ENCODE measurements at places on chromosomes 3 and 15.

GRCh38 chr15:39908186-39908585 lies 11.9 kb downstream of the GPR176 start:
- DNase-seq, result no peak

GRCh38 chr3:59321881-59322540 lies 272.2 kb upstream of the CFAP20DC start:
- no peak for DNase-seq

DNA sequence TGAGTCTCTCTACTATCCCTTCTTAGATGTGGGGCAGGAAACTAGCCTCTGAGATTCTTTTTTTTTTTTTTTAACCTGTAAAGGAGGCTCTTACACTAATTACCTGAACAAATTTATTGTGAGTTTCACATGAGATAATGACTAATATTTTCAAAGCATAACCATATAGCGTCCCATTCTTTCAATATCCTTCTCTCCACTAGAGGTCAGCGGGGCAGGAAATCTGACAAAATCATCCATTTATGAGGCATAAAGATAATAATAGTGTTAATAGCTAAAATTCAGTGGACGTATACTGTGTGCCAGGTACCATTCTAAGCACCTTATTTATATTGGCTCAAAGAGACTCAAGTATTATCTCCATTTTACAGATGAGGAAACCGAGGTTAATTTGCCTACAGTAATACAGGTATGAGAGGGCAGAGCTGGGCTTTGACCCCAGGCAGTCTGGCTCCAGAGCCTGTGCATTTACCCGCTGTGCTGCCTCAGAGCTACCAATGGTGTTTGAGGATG lies 16.3 kb upstream of the SMAD6 start:
- no peak for DNase-seq

DNA sequence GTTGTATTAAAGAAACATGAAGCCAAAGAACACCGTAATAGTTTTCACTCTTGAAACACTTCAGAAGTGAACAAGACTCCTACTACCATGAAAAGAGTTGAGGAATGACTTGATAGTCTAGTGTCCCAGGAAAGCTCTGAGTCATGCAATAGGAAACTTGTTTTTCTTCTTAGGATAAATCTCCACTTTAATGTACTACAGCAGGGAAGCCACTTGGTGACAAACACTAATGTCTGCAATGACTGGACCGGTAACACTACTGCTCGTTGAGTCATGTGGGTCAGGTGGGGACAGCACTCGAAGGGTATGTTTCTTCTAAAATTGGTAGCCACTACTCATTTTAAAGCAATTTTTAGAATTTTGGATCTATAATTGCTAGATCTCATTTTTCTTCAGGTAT lies 291.7 kb upstream of the CNTN3 start:
- no peak for DNase-seq

DNA sequence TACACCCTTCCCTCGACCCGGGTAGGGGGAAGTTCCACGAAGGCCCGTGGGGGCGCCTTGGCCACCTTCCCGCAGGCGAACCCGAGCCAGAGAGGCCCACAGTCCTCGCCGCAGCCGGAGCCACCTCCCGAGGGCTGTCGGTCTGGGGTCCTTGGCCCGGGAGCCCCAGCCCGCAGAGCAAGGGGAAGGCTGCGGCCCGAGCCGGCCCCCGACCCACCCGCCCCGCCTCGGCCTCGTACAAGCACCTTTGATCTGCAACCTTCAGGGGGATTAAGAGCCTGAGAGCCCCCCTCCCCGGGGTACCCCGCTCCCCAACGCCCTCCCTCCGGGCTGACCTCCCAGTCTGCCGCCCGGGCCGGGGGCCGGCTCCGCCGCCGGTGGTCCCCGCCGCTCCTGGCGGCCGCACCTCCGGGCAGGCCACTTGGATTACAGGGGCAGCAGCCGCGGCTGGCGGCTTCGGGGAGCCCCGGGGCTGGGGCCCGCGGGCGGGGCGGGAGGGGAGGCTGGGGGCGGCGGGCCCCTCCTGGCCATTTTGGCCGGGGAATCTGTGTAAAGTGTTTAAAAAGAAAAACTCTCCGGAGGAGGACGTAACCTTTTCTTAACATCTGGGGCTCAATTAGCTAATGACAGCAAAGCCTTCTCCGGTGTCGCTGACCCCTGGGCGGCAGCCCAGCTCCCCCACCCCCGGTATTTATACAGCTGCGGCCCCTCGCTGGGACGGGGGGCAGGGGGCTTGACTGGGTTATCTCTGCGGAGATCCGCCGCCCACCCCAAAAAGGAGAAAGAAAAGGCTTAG lies 40.2 kb downstream of the EPHB3 start:
- DNase-seq, result no peak

DNA sequence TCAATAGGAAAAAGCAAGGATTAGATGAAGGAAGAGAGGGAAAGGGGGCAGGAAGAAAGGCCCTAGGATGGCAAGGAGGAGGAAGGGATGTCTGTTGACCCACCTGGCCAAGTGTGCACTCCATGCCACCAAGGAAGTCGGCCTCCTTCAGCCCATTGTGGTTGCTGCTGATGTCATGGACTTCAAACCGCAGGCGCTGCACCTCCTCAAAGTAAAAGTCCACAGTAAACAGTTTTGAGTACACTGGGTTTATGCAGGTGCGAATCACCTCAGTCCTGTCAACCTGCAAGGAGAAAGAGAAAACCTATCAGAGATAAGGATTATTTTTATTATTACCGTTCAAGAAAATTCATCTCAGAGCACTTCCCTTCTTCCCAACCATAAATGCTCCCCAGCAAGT lies 220.6 kb upstream of the MRPL3 start:
- DNase-seq, result no peak

- DNase-seq, result no peak
Measured at GRCh38 chr3:61571516-61572336, 10.4 kb downstream of the PTPRG start.

DNA sequence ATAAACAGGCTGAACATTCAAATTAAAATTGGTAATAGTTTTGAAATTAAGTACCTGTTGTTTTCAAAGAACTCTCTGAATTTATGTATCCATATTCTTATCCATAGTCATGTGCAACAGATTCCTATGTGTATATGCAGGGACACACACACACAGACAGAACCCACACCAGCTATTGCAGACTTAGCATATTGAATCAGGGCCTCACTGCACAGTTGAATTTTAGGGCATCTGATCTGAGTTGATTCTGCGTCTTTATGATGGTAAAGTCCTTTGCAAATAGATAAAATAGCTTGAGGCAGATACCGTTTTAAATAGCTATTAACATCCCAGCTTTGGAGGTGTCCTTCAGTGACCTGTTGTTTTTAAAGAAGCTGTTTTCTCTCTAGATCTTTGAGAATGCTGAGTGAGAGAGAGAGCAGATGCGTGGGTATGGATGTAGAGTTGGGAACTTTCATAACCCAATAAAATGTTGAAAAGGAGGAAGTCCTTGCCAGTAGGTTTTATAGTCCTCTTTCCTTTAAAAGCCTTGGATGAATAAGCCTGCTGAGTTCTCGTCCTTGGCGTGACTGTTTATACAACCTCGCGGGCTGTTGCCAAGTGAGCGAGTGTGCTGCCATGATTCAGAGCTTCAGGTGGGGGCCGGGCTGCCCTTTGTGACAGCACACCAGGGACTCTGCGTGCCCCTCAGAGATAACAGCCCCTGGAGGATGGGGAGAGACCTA lies 18.3 kb downstream of the MYZAP start:
- no peak for DNase-seq

GRCh38 chr3:50237754-50238548 lies 1.9 kb downstream of the GNAI2 start:
- DNase-seq, result peak; percentile 86

DNA sequence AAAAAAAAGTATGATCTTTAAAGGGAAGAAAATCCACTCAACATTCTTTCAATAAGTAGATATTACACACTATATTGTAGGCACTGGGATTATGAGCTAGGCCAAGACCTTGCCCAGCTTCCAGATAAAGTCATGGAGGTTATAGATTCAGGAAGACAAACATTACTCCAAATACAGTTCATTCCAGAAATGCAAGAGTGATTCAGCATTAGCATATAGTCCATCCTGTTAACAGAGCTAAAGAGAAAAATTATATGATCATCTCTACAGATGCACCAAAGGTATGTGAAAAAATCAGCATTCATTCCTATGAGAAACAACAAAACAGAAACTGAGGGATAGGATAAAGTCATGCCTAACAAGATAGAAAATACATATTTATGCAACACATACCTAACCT lies 42.1 kb upstream of the NSMCE3 start:
- DNase-seq, result no peak

DNA sequence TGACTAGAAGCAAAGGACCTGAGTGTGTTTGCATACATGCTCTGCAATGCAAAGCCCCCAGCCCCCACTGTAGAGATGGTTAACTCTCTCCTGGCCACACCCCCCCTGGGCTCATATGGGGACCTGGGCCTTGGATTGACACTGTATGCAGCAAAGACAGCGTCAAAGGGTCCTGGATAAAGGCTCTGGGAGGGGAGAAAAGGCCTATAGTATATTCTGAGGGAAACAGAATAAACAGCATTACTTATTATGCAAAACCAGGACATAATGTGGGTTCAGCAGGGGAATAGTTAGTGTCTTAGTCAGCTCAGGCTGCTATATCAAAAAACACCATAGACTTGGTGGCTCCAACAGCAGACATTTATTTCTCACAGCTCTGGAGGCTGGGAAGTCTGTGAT lies 158.7 kb downstream of the APBA2 start:
- no peak for DNase-seq

DNA sequence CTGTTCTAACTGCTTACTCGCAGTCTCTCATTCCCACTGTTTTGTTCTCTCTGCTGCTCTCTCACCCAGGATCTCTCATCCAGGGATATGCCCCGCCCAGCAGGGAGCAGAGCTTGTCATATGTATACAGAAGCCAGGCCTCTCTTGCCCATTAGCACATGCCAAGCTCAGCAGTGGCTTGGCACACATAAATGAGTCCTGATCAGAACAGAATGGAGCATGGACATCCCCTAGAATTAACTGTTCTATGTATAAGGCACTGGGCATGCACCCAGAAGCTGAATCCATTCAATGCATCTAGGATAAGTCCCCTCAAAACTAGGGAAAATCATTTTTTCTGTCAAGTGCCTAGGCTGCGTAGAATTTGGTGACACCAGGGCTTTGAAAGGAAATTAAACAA lies 61.6 kb downstream of the IGSF11 start:
- no peak for DNase-seq

- no peak for DNase-seq
Measured at GRCh38 chr15:34994925-34995324, 6.8 kb upstream of the ZNF770 start.

GRCh38 chr3:175434561-175434960 lies 575.4 kb downstream of the NAALADL2 start:
- DNase-seq, result no peak

DNA sequence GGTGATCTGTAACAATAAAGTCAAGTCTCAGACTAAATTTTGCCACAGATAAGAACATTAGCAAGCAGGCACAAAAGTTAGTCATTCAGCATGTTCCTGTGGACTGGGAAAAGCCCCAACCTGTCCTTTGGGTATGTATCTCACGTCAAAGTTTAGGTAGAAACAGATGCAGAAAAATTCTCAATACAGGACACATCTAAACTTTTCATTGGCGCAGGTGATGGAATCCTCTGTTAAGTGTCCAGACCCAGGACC lies 120.6 kb downstream of the ATG7 start:
- DNase-seq, result no peak

DNA sequence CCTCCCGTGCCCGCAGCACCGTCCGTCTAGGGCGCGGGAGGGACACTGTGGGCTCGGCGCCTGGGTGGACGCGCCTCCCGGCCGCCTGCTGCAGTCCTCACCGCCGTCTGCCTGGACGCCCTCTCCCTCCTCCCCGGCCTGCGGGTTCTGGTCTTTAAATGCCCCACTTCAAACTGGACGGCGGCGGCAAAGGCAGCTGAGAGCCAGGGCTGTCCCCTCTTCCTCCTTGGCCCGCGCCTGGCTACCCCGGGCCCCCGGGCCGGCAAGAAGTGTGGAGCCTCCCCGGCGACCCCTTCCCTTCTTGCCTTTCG lies 426 bp downstream of the CBLB start:
- DNase-seq, result no peak

GRCh38 chr3:41288785-41289184 lies 89.5 kb downstream of the CTNNB1 start:
- no peak for DNase-seq

GRCh38 chr3:190017521-190018288 lies 103.0 kb downstream of the P3H2 start:
- no peak for DNase-seq

DNA sequence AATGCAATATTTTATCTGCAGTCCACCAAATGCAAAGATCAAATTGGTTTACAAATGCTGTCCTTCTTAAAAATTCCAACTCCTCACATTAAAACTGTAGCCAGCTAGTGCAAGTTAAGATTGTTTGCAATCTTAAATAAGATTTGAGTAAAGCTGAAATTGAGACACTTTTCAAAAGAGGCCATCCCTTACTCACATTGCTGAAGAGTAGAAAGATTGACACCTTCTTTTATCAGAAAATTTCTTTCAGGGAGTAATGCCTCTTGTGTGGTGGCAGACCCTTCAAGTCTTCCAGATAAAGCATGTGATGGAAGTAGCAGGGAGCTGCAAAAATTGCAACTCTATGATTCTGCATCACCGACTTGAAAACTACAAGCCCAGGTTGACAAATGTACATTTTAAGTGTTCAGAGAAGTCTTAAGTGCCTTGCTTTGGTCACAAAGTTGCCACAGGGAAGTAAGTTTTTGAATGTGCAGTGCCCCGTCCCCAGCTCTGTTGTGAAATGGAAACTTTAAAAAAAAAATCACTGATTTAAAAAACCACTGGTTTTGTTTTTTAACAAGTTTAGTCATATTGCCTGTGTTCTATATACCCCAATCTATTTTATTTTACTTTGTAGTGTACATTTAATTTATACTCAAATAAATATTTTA lies 12.6 kb downstream of the CD86 start:
- DNase-seq, result no peak

DNA sequence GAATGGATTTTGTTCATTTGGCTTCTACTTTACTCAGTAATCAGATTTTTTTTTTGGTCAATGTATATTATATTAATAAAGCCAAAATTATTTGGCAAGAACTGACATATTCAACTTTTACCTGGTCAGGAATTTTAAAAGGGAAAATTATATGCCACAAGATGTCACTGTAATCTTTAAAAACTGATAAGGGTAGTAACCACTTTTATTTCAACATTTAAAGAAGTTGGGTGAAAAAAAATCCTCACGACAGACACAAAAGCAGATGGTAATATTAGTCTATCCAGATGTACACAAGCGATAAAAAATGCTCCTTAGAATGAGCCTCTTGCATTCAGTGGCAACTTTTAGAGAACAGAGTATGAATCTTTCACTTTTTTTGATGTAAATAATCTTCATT lies 101.9 kb downstream of the SERPINI1 start:
- no peak for DNase-seq

DNA sequence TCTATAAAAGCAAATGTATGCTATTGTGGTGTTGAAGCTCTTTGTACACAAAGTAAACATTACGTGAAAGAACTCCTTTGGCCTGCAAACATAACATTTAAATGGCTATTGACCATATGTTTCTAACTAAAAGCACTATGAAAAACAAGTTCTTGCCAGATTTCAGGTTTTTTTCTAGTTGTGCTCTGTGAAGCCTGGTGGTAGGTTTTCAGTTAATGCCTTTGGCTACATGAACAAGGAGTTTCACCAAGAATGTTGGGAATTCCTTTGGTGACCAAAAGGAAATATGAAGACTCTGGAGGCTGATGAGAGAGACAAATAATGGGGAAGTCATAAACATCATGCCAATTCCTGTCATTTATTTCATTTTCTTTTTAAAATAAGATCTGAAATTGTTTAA lies 66.0 kb downstream of the RBMS3 start:
- DNase-seq, result no peak

GRCh38 chr15:52031556-52031955 lies 12.5 kb downstream of the MAPK6 start:
- DNase-seq, result no peak
